Activated T-cell treated with anti-CD3 and anti-CD28 coated beads for 1 hour (primary cell): ENCODE measurements at places on chromosomes 6 and 20.

DNA sequence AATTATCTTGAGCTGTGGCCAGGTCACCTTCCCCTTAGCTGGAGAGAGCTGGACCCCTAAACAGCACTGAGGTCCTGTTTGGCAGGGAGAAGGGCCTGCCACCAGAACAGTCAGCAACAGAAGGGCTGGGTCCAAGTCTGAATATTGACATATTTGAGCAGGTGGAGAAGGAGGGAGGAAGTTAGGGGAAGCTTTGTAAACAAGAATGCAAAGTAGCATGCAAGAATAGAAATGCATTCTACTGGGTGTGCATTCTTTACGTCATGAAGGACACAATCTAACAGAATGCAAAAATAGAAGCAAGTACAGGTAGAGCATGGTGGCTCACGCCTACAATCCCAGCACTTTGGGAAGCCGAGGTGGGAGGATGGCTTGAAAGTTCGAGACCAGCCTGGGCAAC is 100.5 kb downstream of the QRSL1 start:
- DNase-seq: no peak

DNA sequence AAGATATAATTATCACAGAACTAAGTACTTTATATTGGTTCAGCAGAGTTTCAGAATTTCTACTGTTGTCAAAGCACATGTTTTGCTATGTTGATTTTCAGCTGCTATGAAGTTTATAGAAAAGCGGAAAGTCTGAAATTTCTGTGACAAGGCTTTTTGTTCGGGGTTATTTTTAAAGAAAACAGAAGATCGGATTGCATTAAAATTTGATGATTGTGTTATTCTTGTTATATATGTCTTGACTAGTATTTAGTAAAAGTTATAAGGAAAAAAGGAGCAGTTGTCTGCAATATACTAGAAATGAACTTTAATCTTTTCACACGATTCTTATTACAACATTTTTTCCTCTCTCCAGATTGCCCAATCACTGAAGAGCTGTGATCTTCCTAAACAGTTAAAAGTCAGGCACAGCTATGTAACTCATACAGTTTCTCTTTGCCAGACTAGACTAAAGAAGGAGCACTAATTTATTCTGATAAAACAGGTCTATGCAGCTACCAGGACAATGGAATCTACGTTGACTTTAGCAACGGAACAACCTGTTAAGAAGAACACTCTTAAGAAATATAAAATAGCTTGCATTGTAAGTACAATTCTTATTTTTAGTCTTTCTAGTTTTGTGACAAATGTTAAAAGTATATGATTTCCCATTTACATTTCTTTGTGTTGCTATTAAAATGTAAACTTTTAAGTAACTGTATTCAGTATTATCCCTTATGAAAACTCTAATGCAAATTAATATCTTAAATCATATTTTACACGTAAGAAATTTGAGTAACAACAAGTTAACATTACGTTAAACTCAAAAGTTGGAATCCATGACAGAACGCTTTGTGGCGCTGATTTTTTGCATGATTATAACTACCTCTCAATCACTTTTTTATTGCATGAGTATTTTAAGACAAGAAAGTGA is at the start of gene ENPP3:
ENPP3 (plus strand) TSS at position 423 of the 913 bp plus-strand sequence; CDS start at position 506, 83 bp downstream.
- DNase-seq: no peak

DNA sequence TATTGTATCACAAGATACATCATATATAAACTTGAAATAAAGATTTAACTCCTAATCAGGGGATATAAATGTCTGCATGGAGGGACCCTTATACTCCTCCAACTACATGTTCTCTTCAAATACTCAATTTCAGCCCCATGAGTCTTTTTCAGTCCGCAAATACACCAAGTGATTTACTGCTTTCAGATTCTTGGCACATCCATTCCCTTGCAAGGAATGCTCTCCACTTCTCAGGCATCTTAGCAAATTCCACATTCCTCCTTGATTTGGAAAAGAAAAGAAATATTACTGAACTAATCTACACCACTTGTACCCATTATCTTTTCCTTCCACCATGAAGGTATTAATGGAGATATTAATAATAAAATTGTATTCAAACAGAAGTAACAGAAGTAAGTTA is 999.4 kb upstream of the GJE1 start:
- no peak for DNase-seq

DNA sequence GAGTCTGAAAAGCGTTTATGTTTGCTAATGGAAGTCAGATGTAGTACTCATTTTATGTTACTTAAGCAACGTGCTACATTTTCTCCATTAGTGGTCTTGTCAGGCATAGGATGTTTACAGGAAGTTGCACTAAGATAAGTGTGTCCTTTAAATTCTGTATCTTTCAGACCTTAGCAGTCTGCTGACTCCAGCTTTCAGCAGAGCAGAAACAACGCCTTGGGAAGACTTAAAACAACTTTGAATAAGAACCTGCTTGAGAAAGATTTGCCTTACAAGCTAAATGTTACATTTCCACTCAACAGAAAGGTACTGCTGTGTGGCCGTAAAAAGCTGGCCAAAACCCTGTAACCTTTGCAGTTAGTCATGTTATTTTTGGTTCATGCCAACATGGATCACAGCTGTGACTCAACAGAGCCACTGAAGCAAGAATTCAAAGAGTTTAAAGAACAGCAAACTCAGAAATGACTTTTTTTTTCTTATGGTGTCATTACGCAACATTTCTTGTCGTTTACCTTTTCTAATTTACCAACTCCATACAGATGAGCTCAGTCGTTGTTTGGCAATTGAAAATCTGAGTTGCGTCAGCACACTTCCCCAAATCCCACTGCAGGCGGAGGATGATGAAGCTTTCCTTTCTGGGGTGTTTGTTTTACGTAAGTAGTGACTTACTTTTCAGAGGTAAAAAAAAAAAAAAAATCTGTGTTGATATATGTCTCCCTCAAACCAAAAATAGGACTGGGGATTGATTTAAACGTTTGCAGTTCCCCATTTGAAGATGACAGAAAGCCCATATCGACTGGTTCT is 27.9 kb upstream of the BMP6 start:
- DNase-seq: no peak
